ENCODE measurements at places on chromosomes 1 and 21.

DNA sequence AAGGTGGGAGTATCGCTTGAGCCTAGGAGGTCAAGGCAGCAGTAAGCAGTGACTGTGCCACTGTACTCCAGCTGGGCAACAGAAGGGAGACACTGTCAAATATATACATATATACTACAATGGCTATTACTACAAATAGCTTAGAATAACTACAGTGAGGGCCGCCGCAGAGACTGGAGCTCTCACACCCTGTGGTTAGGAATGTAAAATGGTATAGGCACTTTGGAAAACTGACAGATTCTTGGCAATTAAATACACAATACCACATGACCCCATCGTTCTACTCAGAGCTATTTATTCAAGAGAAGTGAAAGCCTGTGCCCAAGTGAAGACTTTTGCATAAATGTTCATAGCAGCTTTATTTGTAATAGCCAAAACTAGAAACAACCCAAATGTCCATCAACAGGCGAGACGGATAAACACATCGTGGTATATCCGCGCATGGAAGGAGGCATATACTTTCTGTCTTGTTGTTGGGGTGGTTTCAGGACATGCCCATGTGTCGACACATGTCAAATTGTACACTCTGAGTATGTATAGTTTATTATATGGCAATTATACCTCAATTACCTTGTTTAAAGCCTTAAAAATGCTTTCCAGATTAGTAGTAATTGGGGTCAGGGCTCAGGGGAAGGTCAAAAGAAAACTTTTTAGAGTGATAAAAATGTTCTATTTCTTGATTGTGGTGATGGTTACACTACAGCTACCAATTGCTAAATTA lies 123.4 kb downstream of the RIPK4 start:
- no peak for DNase-seq

GRCh38 chr1:192186197-192186596 lies 27.9 kb downstream of the RGS18 start:
- DNase-seq: no peak

- no peak for DNase-seq
Measured at GRCh38 chr1:231242516-231243198, 1.6 kb downstream of the GNPAT start.

GRCh38 chr1:239426821-239427475 lies 40.6 kb downstream of the CHRM3 start:
- DNase-seq: no peak

DNA sequence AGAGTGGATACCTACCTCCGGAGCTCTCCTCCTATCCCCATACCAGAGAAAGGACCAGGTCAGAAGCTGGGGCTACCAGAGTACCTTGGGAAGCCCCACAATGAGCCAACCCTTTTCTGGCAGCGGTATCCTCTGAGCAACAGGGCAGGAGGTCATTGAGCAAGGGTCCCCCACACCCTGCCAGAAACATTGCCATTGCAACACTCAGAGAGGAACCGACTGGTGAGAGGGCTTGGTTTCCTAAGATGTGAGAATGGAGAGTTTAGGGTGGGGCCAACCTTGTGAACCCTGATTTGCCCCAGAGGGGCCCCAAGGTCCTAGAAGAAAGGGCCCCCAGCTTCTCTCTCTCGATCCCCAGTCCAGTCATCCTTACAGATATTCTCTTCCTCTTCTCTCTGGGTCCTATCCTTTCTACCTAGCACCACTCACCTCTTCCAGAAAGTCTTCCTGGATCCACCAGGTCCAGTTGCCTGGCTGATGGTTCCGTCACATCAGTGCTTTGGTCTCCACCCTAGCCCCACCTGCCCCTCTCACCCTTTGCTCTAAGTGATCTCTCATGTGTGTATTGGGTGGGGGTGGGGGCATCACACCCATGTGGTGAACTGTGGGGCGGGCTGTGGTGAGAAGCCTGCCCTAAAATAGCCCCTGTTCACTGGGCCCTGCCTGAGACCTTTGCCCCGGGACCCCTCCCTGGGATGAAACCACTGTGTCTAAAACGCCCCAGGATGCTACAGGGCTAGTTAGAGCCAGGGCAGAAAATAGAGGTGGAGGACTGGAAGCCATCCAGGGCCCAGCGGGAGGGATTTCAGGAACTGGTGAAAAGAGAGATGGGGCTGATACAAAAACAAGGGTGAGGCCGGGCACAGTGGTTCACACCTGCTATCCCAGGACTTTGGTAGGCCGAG lies 8.7 kb downstream of the FGR start:
- no peak for DNase-seq

DNA sequence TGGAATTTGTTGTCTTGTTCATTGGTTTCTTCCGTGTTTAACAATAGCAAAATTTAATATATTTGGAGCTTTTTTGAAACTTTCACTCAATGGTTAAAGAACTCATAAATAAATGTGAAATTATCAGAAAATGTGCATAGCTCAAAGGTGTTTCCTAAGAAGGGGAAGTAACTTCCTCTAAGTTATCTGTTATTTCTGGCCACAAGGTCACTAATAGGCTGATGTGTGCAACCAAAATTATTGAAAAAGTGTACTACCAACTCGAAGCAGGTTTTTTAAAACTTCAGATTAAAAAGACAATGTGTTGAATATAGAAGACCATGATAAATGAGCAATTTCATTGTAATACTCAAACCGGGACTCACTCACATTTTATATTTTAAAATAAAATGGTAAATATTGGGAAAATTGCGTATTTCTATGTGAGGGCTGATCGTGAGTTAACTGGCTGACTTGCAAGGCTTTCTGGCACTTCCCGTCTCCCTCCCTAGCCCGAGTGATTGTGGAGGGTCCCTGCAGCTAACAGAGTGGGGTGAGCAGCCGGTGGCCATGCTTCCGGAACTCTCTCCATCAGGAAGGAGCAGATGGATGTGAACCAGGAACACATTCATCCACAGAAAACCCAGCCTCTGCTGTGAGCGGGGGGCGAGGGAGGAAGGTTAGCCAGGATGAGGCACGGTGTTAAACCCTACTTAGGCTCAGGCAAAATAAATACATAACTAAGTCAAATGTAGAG lies 96.9 kb downstream of the ERG start:
- DNase-seq: no peak

DNA sequence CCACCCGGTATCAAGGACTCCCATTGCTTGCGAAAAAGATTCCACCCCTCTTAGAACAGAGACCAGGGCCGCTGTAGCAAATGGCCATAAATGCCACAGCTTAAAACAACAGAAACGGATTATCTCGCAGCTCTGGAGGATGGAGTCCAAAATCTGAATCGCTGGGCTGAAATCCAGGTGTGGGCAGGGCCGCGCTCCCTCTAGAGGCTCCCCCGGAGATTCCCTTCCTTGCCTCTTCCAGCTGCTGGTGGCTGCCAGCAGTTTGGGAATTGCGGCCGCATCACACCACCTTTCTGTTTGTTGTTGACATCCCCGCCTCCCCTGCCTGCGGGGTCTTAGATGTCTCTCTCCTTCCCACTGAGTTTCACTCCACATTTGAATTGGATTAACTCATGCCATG lies 15.6 kb downstream of the PDE9A start:
- DNase-seq: no peak

GRCh38 chr1:20699558-20699957 lies 18.2 kb downstream of the KIF17 start:
- DNase-seq: no peak

DNA sequence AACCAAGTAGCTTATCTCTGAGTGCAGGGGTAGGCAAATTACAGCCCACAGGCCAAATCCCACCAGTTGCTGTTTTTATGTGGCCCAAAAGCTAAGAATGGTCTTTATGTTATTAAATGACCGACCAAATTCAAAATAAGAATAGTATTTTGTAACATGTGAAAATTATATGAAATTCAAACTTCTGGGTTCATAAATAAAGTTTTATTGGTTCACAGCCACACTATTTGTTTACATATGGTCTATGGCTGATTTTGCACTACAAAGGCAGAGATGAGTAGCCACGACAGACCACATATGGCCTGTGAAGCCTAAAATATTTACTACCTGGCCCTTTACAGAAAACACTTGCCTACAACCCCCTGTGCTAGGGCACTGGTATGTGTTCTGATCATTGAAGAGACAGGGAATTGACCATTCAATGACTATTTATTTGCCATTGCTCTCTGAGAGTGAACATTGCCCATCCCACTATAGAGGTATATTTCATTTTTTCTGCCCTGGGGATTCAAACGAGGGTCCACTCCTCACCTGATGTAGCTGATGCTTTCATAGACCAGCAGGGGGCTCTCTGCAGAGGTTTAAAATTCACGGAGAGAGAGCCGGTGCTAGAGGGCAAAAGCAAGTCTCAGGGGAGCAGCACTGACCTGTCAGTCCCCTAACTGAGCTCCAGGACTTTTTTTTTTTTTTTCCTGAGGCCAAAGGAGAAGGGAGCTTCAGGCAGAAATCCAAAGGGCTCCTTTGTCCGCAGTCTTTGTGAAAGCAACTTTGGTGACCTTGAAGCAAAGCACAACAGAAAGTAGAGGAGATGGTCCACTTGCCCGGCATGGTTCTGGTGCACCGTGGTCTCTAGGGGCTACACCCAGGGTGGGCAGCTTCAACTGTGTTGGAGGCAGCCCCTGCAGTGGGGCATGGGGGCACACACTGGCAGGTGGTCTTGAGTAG lies 7.3 kb upstream of the GNL2 start:
- peak; percentile 48 for DNase-seq

- DNase-seq: peak; percentile 39
Measured at GRCh38 chr1:27161594-27161993, 6.7 kb upstream of the SLC9A1 start.

GRCh38 chr1:89198081-89198480 lies 661 bp downstream of the GBP4 start:
- no peak for DNase-seq

DNA sequence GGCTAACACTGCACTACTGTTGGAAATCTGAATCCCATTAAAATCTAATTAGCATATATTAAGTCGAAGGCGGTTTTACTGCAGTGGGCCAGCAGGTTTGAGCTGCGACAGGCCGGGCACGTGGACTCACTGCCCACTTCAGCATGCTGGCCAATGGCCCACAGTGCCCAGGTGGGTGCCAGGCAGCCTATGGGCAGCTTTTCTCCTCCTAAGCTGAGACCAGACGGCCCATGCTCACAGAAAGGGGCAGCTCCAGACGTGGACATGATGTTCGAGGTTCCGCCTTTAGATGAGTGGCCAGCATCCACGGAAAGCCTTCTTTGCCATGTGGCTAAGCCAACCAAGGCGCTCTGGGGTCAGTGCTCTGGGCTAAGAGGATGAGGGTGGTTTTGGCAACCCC lies 89.8 kb upstream of the KLHDC7A start:
- DNase-seq: no peak

DNA sequence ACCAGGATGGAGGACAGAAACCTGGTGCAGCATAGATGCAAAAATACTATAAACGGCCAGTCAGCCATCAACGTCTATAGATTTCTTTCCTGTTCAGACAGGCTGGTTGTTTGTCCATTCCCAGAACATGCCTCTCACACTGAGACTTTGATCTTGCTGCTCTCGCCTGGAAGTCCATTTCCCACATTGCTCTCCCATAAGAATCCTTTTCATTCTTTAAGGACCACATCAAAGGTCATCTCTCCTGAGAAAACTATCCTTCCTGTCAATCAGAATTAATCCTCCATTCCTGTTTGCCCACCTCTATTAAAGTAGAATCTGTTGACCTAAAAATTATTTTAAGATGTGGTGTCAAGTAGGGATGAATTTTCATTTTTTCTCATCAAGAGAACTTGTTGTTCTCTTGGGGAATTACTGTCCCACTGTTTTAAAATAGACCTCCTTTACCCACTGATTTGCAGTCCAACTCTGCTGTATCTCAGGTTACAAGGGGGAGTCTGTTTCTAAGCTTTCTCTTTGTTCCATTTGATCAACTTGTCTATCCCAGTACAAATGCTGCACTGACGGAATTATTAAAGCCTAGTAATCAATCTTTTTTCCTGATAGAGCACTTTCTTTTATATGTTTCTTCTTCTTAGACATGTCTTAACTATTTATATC lies 172.7 kb downstream of the PATJ start:
- no peak for DNase-seq

- peak; percentile 20 for DNase-seq
Measured at GRCh38 chr1:153293851-153294250, 18.9 kb downstream of the PGLYRP3 start.

- no peak for DNase-seq
Measured at GRCh38 chr1:233673261-233673946, 59.5 kb downstream of the KCNK1 start.

Measured in CD4-positive, alpha-beta T cell treated with Interleukin-6 for 4 hours (primary cell).